ENCODE measurements at places on chromosomes 1 and 21.

DNA sequence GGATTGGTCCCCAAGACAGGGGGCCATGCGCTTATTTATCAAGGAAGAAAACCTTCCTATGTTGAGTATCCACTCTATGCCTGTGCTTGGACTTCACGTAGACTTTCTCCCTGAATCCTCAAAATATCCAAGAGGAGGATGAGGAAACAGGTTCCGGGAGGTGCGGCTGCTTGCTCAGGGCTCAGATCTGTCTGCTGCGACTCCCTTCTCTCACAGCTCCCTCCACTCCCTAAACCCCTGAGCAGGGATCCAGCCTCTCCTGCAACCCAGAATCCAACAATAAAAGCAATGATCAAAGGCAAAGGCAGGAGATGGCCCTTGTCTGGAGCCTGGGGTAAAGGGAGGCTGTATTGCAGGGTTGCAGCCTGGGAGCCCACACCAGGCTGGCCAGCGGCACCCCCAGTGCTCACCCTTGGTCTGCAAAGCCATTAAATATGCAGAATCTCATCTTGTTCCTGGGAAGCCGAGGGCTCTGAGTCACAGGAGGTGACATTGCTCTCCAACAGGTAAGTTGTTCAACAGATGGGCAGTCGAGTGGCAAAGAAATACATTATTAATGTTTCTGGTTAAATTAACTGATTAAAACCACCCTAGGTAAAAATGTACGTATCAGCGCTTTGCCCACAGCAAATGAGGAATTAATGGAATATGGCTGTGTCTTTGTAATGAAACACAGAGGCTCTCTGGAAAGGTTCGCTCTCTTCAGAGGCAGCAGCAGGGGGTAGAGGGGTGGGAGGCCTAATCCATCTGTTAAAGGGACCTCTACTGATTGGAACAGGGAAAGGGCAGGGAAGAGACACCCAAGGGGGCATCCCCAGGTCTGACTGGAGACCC is 111.5 kb downstream of the GRIK3 start:
- DNase-seq: no peak

DNA sequence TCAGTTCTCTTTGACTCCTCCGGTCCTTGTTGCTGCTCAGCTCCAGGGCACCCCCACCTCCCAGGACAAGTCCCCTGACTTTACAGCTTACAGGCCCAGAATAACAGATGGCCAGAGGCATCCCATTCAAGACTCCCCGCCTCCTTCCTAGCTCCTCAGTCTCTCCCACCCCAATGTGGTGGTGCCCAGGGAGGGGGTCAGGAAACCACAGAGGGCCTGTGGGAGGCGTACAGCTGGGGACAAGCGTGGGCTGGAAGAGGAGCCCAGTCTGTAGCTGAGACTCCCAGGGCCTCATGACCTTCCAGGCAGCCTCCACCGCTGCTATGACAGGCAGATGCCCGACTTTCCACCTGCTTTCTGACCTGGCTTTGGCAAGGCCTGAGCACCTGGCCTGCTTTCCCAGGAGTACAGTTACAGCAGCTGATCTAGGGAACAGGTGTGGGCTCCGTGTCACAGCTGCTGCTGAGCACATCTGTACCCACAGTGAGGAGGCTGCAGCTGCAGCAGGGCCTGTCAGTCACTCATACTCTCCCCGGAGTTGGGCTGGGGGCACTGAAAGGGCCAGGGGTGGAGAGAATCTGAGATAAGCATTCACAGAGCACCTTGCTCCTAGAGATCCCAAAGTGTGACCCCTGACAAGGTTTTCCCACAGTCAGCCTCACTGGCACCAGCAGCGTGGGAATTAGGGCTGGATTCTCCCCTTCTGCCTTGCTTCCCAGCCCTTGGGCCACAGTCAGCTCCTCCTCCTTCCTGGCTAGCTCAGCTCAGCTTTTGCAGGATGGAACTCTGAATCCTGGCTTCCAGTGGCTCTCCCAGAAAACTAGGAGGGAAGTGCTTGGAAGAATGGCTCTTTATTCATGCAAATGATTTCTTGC is 7.1 kb upstream of the NAV1 start:
- peak; percentile 44 for DNase-seq

- no peak for DNase-seq
Measured at GRCh38 chr1:48026701-48027532, 29.7 kb upstream of the TRABD2B start.

GRCh38 chr1:33390542-33390941 is 40.4 kb downstream of the PHC2 start:
- DNase-seq: no peak

DNA sequence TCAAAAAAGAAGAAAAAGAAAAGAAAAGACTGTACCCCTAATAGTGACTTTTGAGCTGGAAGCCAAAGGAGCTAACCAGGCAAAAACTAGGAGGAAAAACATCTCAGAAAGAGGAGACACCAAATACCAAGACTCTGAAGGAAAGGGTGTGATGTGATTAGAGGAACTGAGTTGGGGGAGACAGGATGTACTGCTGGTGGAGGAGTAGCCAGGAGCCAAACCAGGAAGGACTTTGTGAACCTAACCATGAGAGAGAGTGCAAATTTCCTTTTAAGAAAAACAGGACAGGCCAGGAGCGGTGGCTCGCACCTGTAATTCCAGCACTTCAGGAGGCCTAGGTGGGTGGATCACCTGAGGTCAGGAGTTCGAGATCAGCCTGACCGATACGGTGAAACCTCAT is 4.1 kb upstream of the RBP7 start:
- no peak for DNase-seq

GRCh38 chr1:109386054-109386717 is 11.5 kb downstream of the SORT1 start:
- DNase-seq: no peak

DNA sequence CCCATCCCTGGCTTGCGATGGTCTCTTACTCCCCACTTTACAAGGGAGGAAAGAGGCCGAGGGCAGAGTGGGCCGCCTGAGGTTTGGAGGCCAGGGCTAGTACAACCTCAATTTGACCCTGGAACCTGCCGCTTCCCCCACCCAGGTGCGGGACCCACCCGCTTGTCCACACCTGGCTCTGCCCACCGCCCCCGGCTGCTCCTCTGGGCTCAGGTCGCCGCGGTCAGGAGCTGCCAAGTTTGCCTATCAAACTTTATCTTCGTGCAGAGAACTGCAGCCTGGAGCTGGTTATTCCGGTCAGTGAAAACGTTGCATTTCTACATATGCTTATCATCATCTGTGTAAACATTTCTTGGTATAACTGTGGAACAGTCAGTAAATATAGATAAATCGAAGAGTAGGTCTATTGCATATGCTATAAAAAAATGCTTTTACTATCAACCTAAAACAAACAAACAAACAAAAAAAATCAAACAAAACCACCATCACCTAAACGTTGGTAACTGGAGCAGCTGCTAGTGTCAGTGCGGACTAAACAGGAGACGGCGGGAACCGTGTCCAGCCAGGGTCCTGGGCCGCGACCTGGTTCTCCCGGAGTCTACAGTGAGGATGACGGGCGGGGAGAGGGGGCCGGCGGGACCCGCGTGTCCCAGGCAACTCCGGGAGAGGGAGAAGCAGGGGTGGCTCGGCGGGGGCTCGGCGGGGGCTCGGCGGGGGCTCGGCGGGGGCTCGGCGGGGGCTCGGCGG is 906 bp upstream of the ADARB1 start:
- no peak for DNase-seq

DNA sequence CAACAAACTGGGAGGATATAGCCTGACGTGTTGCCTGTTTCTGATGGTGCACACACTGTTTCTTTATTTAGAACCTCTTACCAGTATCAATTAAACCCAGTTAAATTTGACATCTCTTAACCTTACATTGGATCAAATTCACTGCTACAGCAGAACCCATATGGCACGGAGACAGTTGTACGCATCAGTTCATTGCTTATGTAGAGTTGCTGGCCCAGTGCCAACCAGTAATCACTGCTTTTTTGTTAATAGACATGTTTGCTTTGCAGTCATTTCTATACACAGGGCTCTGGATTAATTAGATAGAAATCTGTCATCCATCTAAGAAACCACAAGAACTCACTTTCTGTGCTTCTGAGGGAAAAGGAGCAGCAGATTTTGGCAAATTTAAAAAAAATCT is 154.0 kb downstream of the RWDD3 start:
- DNase-seq: peak; percentile 97

DNA sequence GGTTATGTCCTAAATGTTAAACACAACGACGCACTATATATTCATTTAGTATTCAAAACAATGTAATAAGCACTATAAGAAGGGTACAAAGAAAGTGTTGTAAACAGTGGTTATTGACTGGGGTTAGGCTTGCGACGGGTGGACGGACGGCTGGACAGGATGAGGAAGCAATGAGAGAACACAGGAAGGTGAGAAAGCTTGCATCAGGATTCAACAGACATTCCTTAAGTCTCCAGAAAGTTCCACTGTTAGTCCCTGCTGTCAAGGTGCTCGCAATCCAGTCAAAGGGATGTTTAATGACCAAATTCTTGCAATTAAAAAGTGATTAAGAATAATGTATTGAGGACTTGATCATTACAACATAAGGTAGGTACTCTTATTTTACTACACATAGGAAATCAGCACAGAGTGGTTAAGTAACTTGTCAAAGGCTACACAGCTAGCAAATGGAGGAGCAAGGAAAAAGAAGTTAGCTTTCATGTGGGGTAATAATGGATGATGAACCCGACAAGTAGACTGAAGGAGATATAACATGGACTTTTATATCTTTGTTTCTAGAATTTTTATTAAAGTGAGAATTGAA is 994 bp upstream of the ACBD6 start:
- no peak for DNase-seq

GRCh38 chr1:147216124-147216523 is 9.0 kb downstream of the FMO5 start:
- no peak for DNase-seq

DNA sequence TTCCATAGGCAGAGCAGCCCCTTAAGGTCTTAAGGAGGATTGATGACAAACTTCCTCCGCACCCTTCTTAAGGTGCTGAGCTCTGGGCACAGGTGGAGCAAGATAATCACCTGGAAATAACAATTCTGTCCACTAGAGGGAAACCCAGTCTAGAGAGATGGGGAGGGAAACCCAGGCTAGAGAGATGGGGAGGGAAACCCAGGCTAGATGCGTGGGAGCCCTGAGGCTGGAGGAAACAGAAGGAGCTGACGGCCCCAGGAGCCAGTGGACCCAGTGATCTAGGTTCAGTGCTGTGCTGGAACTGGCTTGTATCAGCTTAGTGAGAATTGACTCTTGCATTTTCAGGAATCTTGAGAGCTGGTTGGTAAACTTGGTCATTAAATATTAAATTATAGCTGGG is 17.8 kb upstream of the MYCL start:
- peak; percentile 44 for DNase-seq

- no peak for DNase-seq
Measured at GRCh38 chr1:204915861-204916495, 45.3 kb downstream of the NFASC start.

DNA sequence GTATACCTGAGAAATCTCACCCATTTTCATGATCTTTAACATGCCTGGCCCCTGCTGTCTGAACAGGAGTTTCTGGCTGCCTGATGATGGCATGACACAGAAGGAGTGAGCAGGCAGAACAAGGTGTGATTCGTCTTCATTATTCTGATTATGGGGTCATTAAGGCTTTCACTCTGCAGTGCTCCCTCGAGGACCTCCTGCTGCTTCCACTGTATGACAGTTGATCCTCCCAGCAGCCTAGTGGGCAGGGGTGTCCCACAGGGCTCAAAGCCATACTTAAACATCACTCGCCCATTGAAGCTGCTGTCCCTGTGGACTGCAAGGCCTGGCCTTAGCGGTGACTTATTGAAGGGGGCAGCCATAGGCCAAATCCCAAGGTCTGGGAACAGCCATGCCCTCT is 12.7 kb upstream of the PARS2 start:
- DNase-seq: peak; percentile 29

- DNase-seq: no peak
Measured at GRCh38 chr1:51322417-51323101, 7.8 kb downstream of the TTC39A start.

DNA sequence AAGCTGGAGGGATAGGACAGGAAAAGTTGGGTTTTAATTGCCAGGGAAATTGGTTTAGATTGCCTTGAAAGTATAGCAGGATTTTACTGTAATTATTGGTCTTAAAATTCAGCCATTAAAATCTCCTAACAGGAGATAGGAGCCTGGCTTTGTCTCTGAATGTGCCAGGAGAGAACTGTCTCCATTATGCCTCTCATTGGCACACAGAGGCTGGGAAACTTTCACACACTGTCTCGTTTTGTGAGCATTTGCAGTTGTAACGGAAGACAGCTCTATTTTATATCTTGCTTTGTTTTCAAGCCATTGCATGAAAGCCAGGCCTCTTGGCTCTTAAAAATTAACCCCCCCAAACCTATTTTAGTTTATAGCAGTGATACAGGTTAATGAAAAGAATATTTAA is 12.5 kb downstream of the DNAJC6 start:
- DNase-seq: no peak

GRCh38 chr1:91604632-91605031 is 104.0 kb downstream of the CDC7 start:
- no peak for DNase-seq

DNA sequence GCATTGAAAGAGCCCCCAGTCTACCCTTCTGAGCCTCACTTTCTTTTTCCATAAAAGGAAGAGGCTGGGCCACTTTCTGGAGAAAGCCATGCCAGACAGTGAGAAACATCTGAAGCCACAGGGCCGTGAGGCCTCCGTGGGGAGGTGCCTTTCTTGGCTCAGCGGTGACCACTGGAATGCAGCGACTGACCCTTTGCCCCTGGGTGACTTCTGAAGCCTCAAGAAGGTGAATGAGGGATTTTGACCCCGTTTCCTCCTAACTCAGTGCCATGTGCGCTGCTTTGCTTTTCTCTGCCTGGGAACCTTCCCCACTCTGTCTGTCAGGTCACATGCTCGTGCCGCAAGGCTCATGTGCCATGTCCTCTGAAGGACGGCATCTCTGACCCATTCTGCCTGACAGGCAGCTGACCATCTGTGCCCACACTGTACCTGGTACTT is 44.7 kb upstream of the A3GALT2 start:
- no peak for DNase-seq

DNA sequence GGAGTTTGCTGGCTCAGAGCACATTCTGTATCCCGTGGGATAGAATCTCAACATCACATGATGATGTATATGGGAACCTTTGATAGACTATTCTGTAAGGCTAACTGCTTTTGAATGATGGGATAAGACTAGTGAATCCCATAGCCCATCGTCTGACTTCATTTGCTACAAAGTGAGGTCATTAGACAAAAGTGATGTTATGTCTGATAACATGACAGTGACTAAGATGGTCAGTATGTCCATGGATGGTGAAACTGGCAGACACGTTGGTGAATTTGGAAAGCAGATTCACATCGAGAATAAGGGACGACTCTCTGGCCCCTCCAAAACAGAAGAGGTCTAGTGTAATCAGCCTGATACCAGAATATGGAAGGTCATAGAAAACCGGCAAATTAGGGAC is 108.4 kb downstream of the HHAT start:
- no peak for DNase-seq

- DNase-seq: no peak
Measured at GRCh38 chr1:45785583-45785982, 17.8 kb upstream of the MAST2 start.

GRCh38 chr1:222058249-222058648 is 316.4 kb upstream of the DUSP10 start:
- DNase-seq: no peak

GRCh38 chr1:10634075-10634427 is 159.3 kb downstream of the PEX14 start:
- DNase-seq: no peak

- peak; percentile 76 for DNase-seq
Measured at GRCh38 chr1:219927956-219928790, at the start of gene SLC30A10. SLC30A10 (minus strand) TSS chr1:219928557; CDS start chr1:219928440, 117 bp downstream.

GRCh38 chr1:31559715-31560114 is 16.6 kb upstream of the TINAGL1 start:
- DNase-seq: no peak

All from NCI-H1417 (cell line).